ENCODE measurements at places on chromosomes 13 and 19.
A peak's percentile ranks its signal among the peaks of the same experiment; 100 is the strongest.

GRCh38 chr19:48196321-48196763 lies 25.9 kb downstream of the ZSWIM9 start:
- no peak for DNase-seq

DNA sequence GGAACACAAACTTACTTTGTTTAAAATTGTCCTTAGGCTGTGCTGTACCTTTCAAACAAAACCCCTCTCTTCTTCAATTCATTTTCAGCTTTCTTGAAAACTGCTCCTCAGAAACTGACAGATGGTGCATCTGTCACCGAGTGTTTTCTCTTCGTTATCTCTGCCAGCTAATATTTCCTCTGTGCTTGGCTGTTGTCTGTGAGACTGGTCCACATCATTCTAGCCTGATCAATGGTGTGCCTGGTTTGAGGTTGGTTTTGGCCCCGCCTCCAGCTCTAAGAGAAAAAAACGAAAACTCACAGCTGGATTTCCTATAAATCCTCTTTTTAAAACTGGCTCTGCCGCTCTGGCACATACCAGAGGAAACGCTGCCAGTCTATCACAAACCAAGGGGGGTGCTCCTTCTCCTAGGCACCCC lies 79.7 kb downstream of the STARD13 start:
- DNase-seq = no peak

DNA sequence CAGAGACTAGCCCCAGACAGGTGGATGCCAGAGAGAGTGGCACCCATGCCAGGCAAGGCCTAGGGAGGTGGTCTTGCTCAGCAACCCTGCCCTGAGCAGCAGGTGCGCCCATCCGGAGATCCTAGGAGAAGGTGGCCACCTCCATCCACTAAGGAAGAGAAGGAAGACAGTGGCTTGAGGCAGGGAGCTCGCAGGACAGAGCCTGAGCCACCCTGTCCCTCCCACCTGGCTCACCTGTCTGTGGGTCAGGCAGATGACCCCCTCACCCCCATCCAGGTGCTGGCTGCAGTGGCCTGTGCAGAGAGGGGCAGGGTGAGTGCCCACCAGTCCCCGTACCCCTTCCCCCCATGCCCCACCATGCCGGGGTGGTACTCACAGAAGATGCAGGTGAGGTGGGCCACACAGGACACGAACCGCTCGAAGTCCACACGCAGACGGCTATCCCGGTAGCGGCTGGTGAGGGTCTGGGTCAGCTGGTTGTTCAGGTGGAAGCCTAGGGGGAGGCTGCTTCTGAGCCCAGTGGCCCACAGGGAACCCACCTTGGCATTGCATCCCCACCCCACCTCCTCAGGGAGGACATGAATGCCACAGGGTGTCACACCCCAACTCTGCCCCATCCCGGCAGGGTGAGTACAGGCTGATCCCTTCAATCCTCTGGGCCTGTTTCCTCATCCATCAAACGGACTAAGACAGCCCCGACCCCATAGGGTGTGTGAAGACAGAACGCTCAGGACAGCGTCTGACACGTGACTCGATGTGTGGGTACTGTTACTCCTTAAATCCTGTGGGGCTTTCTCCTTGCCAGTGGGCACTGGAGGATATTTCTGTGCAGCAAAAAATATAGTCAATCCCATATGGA lies 13.3 kb downstream of the CAPN12 start:
- DNase-seq = no peak

DNA sequence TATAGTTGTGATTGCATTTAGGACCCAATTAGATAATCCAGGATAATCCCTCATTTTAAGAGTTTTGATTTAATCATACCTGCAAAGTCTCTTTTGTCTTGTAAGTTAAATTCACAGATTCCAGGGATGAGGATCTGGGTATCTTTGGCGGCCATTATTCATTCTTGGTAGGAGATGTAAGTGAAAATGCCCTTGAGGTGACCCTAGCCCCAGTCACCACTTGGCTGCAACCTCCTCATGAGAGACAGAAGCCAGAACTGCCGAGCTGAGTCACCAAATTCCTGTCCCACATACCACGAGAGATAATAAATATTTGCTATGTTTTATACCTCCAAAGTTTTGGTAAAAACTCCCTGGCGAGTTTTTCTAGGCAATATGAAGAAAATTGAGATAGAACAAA lies 389.4 kb downstream of the RFC3 start:
- no peak for DNase-seq

DNA sequence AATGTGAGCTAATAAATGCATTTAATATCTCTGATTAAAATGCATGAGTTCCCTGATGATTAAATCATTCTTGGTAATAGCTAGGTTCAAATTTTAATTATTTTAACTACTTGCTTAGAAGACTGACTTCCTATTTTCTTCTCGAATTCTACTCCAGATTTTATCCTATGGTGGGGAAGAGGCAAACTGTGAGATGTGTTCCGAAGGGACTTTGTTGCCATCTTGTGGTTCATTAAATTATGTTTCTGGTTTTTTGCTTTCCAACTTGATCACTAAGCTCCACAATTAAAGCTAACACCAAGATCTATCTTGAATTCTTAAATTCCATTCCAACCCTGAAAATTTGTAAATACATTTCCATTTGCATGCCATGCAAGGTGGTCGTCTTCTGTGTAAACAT lies 538.4 kb upstream of the PCDH20 start:
- no peak for DNase-seq

- DNase-seq = no peak
Measured at GRCh38 chr13:106432636-106433035, 102.8 kb downstream of the EFNB2 start.

DNA sequence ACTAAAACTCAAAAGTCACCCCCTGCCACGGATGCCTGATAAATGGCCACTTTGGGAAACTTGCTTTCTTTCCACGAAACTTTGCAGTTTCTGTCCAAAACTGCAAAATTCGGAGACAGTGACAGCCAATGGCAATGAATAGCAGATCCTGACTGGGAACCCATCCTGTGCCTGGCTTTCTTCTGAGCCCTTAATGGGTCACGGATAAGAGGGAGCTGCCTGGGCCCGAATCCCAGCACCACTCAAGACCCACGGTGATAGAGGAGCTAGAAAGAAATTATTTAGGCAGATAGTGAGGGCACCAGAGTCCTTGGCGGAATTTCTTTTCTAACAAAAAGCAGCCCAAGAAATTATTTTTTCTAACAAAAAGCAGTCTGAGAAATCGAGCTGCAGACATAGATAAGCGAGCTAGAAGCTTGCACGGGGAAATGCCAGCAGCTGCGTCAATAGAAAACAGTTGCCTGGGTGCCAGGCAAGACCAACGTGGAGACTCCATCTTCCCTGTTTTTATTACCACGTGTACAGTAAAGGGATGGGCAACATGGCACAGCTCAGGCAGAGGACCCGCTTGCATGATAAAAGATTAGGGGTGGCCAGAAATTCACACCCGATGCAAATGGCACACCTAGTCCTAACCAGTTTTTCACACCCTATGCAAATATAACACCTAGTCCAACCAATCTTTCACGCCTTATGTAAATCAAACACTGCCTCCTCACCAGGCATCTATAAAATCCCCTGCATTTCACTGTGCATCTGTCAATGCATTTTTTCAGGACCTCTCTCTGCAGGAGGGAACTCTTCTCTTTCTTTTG lies 7.1 kb upstream of the HSH2D start:
- no peak for DNase-seq

DNA sequence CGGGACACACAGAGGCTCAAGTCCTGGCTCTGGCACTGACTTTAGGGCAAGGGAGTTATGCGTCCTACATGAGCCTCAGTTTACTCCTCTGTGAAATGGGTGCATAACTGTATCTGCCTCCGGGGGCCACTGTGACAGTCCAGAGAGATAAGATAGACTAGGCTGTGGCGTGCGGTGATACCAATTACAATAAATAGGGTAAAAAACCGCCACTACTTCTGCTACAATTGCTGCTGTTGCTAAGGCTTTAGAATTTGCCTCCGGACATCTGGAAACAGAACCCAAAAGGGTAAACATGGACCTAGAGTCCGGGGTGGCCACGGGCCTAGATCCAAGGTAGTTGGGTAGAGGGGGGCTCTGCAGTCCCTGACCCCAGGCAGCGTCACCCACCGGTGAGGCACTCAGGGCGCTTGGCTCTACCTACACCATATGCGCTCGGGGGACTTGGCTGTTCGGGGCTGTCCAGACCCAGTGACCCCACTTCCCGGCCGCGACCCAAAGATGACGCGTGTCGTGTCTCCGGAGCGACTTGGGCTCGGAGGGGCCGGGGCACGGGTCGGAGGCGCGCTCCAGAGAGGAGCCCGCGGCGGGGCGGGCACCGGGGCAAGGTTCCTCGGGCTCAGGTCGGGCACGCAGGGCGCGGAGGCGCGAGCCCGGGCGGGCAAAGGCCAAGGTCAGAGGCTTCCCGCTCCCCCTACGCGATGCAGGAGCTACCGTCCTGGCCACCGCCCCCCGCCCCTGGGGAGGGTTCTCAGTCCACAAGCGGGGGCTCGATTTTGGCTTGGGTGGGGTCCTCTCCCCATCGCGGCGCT lies 1.1 kb downstream of the INSR start:
- DNase-seq = peak; percentile 84

GRCh38 chr19:47280183-47280797 lies 5.6 kb downstream of the INAFM1 start:
- no peak for DNase-seq

- no peak for DNase-seq
Measured at GRCh38 chr13:25203127-25203740, 31.1 kb upstream of the AMER2 start.

- DNase-seq = no peak
Measured at GRCh38 chr13:45108716-45109101, 11.6 kb upstream of the GTF2F2 start.

DNA sequence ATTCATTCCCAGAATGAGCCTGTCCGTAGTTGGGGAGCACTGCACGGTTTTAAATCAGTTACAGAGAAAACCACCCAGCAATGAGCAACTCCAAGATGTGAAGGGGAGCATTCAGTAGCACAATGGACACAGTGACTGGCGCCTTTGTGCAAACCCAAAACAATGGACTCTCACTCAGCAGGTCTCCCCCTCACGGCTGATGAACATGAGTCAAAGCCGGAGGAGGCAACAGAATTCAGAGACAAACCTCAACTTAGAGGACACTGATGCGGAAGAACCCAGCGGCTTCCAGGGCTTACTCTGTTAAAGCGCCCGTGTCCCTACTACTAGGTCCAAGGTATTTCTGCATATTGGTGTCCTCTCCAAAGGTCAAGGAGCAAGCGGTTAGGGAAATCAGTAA lies 17.7 kb downstream of the PLEKHF1 start:
- no peak for DNase-seq

GRCh38 chr19:12064590-12065538 lies at the start of gene ZNF844:
Gene ZNF844, plus strand, starts transcription at chr19:12064731. Its CDS starts 143 bp downstream, at chr19:12064874.
- DNase-seq = peak; percentile 99

DNA sequence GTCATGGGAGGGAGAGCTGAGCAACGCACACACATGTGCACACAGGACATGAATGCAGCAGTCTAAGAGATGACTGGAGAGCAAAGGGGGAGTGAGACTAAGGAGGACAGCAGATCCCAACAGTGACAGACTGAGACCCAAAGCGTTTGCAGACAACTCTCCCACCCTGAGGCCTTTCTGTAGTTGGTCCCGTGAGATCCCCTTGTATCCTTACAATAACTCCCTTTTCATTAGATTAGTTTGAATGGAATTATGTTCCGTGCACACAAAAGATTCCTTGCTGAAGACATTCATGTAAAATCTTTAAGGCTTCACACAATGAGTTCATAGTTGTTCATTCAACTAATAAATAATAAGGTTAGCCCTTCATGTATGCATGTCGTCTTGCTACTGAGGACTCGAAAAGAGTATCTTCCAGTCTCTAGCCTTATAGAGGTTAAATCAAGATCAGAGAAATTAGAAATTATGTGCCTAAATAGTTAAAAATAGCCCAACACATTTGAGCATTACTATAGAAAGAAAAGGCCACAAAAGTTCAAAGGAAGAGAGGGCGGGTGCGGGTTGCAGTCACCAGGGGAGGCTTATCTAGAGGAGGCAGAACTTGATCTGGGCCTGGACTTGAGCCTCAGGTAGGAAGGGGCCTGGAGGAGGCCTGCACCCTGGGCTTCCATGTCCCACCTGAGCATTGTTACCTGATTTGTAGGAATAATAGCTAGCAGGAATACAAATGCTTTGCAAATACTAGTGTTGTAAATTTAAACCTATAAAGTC lies 3.1 kb upstream of the GTF3A start:
- DNase-seq = no peak

- no peak for DNase-seq
Measured at GRCh38 chr19:41355802-41356201, 2.1 kb upstream of the TGFB1 start.

GRCh38 chr13:46544811-46545210 lies 8.2 kb upstream of the LRCH1 start:
- no peak for DNase-seq

- DNase-seq = no peak
Measured at GRCh38 chr19:33903489-33903850, 106.8 kb downstream of the KCTD15 start.

DNA sequence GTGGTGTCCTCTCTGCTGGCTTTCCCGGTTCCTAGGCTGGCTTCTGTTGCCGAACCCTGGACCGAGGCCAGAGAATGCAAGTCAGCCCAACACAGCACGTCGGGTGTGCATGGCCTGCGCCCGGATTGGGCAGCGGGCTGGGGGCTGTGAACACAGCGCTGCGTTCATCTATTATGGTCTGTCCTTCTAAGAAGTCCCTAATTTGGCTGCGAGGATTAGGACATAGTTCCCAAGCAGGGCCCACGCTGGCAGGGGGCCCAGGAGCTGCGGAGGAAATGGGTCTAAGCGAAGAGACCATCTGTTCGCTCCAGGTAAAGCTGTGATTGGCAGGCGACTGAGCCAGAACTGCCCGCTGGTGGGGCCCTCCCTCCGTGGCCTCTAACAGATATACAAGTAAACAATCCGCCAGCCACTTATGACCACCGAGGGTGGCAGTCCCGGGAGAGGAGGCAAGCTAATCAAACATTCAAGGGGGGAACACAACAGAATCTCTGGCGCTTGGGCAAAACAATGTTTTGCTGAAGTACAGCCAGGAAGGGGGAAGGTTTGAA lies 6.0 kb downstream of the SYCE2 start:
- DNase-seq = peak; percentile 62

DNA sequence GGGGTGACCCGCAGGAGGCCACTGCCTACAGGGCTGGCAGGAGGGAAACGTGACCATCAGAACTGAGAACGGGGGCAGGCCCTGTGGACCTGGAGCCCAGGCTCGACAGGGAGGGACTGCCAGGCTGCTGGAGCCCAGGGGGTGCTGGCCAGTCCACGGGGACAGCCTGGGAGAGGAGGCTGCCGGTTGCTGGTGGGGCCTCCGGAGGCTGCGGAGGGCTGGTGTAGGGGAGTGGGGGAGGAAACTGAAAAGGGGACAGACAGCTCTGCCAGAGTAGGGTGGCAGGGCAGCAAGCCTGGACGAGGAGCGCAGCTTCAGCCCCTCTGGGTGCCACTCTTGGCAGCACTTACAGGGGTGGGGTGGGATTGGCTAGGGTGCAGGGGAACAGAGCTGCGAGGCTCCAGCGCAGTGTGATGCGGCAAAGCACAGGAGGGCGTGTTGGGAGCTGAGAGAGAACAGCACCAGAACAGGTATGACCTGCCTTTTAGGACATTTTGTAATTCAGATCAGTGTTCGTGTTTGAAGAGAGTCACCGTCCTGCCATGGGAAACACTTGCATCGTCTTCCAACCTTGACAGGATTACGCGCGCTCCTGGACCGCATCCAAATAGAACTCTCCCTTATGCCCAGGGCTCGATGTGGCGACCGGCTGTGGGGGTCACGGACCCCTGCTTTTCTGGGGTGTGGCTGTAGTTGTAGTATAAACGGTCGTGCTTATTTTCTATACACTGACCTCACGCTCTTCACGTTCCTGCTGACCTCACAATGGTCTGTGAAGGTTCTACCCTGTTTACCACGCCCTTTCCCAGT lies 19.9 kb upstream of the ARHGEF7 start:
- DNase-seq = no peak

GRCh38 chr19:40348961-40349507 lies 539 bp downstream of the PLD3 start:
- no peak for DNase-seq
